Right cardiac atrium (tissue), 5 donors: ENCODE measurements at places on chromosomes 6 and 20. TPM values are rescaled to one million over a fixed set of nuclear protein-coding genes. Genes with fewer than 3 reads are reported as not detected.

VPS16 gene
- polyA plus RNA-seq: 16.8 TPM

TCFL5 gene
- polyA plus RNA-seq: 5.2 TPM

MROH8 gene
- polyA plus RNA-seq: 3.8 TPM

DNA sequence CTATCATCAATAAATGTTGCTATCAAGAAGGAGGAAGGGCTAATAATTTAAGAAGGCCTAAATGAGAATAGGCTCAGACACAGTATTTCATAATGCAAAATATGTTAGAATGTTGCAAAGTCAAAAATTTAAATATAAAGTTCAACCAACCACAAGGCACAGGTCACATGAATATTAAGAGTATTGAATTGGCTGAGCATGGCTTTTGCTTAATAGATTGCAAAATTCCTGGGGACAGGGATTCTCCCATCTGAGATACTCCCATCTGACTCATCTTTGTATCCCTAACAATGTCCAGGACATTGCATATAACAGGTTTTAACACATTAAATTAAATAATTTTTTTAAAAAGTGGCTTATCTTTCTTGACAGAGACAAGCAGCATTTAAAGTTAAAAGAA, 32.9 kb upstream of the UTRN start:
- no peak for DNase-seq

- no peak for DNase-seq
These were observed 7.4 kb downstream of the EEF1A1 start for GRCh38 chr6:73513496-73513854.

- no peak for DNase-seq
These were observed 162.8 kb upstream of the AFDN start for GRCh38 chr6:167663784-167664443.

GRCh38 chr6:74113901-74114300, 417.9 kb downstream of the CD109 start:
- DNase-seq: no peak

DNA sequence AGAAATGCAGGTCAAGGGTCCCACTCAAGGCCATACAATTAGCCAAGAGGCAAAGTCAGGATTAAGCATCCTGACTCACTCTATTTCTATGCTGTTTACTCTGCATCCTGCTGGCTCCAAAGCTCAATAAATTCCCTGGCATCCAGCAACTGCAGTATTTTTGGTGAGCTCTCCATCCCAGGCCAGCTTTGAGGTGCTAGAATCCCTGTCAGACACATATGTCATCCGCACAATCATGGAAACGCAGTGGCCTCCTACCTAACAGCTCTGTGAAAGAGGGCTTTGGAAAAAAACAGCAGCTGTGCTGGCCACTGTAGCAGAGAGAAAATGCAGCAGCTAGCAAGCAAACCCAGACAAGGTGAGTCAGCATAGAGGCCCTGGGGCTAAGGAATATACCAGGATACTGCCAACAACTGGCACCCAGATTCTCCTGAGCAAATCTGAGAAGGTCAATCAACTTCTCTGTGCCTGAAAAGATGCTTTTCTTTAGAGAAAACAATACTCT, 58.4 kb downstream of the ANKEF1 start:
- no peak for DNase-seq
